ENCODE measurements at places on chromosomes 2 and 18.

DNA sequence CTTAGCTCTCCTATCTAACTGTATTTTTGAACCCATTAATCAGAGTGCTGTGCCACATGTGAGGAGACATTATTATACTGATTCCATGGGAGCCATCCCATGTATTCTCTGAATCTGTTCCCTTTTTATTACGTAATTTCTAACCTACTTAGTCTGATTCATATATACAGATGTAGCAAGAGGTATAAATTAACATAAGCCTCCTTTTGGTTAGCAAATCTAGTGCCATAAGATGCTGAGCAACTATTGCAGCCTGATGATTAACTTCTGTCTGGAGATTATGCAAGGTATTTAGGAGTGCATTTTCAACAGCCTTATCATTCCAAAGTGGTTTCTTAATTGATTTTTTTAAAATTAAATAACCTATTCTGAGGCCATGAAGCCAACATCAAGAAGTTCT is 114.1 kb upstream of the MSH2 start:
- no peak for DNase-seq

DNA sequence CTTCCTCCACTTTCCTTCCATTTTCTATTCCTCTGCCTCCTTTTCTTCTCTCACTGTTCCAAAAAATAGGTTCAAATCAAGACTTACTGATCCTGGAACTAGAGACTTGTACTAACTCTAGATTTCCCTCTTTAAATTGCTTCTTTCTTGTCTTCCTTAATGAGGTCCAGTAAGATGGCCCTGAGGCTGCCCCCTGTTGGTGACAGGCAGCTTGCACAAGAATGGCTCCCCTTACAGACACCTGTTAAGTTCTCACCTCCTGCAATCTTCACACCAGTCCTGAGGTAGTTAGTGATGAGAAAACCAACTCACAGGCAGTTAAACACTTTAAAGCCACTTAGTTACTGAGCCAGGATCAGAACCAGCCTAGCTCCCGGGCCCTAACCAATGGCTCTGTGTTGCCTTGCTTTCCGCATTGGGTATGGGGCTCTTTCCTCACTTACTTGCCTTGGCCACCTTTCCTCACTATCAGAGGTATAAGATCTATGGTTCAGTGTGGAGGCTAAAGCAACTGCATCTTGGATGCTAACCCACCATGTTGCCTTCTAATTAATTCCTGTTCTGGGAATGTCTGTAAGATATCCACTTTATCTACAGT is 130.6 kb downstream of the AKAIN1 start:
- no peak for DNase-seq

- no peak for DNase-seq
Measured at GRCh38 chr2:200494048-200494447, 15.8 kb downstream of the KCTD18 start.

GRCh38 chr2:203849010-203849409 is 18.6 kb upstream of the CTLA4 start:
- DNase-seq, result no peak

- no peak for DNase-seq
Measured at GRCh38 chr2:4791488-4791887, 900.7 kb upstream of the SOX11 start.

GRCh38 chr2:165070076-165070475 is 114.8 kb upstream of the SLC38A11 start:
- DNase-seq, result no peak

- DNase-seq, result no peak
Measured at GRCh38 chr2:74003494-74004211, 18.9 kb downstream of the TET3 start.

Data from activated CD8-positive, alpha-beta memory T cell treated with anti-CD3 and anti-CD28 coated beads for 48 hours (primary cell).